GM03348 (cell line): ENCODE measurements at places on chromosomes 6 and 20.

DNA sequence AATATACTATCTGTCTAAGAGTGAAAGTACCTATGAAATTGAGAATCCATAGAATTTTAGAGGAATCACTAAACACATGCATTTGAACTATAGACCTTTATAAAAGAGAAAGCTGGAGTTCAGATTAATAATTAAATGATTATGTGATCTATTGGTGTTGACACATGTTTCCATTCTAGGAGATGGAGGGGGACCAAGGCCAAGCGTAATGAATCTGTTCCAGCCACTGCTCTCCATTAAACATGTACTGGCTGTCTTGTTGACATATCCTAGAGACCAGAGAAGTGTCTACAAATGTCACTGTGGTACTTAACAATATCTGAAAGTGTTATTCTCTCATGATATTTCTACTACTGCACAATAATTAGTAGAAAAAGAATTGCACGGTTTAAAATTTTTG is 432.4 kb downstream of the BMP2 start:
- no peak for DNase-seq

- no peak for DNase-seq
Measured at GRCh38 chr6:33950891-33951889, 147.4 kb upstream of the MLN start.

GRCh38 chr6:80382811-80383210 is 276.3 kb downstream of the BCKDHB start:
- no peak for DNase-seq

GRCh38 chr20:57501461-57502335 is 23.2 kb downstream of the CTCFL start:
- DNase-seq: peak; percentile 63

DNA sequence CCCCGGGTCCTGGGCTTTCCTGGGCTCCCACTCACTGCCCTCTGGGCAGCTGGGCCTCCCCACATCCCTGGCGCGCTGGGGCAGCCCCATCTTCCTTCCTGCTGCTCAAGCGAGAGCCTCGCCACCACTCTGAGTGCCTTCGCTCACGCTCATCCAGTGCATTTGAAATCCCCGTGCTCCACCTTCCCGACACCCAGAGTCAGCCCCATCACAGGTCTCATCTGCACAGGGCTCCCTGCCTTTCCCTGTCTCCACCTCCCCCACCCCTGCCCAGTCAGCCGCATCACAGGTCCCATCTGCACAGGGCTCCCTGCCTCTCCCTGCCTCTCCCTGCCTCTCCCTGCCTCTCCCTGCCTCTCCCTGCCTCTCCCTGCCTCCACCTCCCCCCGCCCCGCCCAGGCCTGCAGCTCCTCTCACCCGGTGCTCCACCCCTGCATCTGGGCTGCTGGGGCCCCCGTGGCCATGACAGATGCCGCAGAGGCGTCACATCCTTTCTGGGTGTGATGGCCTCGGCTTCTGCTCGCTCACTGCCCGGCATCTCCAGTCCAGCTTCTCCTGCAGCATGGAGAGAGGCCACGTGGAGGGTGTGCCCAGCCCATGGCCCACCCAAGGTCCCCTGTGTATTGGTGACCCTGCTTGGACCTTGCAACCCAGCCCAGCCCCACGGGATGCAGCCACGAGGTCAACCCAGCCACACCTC is 9.0 kb upstream of the BHLHE23 start:
- no peak for DNase-seq

DNA sequence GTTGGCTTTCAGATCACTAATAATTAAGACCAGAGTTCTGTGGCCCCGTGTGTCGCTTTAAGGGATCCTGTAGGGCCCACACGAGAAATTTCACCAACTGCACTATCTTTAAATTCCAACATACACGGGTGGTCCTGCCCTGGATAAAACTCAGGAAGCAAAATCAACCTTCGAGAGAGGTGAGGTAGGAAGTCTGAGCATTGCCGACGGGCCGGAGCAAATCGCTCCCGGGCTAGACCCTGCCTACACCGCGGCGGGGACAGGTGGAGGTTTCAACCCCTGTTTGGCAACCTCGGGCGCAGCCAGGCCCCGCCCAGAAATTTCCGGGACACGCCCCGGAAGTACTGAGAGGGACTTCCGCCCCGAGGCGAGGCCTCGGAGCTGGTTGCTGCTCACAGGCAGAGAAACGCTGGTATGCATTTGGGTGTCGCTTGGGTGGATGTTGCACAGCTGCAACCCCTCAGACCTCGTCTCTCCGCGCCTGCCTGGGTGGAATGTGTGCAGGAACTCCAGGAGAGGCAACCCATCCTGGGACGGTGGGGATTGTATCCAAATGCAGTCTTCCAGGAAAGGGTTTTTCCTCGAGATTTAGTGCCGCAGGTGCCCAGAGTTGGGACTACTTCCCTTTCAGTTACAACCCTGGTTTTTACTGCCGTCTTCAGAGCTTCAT is 19.9 kb downstream of the ZKSCAN8 start:
- DNase-seq: peak; percentile 93

GRCh38 chr6:119348748-119349360 is 707 bp downstream of the MAN1A1 start:
- peak; percentile 63 for DNase-seq
